ENCODE measurements at places on chromosomes 1 and 21.

DNA sequence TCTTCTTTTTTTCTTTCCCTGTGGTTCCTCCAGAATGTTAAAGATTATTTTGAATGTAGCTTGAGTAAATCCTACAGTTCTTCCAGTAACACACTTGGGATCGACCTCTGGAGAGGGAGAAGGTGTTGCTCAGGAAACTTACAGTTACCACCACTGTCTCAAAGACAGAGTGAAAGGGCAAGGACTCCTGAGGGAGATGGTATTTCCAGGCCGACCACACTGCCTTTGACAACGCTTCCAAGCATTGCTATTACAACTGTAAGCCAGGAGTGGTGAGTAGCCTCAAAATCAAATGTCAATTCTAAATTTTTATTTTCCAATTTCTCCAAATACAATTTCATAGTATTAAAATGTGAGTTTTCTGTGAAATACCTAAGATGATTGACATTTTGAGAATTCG, 125.9 kb downstream of the PDE4B start:
- DNase-seq = no peak

- DNase-seq = peak; percentile 10
Observed at GRCh38 chr1:61004262-61005003, 77.9 kb upstream of the NFIA start.

DNA sequence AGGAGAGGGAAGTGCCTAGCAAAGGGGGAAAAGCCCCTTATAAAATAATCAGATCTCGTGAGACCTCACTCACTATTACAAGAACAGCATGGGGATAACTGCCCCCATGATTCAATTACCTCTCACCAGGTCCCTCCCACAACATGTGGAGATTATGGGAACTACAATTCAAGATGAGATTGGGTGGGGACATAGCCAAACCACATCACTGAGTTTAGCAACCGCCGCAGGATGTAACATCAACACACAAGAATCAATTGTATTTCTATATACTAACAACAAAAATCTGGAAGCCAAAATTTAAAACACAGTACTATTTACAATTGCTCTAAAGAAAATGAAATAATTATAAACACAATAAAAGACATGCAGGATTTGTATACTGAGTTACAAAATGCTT, 21.9 kb downstream of the DIRAS3 start:
- DNase-seq = no peak

- DNase-seq = no peak
Observed at GRCh38 chr1:183284086-183284485, 98.0 kb downstream of the LAMC2 start.

DNA sequence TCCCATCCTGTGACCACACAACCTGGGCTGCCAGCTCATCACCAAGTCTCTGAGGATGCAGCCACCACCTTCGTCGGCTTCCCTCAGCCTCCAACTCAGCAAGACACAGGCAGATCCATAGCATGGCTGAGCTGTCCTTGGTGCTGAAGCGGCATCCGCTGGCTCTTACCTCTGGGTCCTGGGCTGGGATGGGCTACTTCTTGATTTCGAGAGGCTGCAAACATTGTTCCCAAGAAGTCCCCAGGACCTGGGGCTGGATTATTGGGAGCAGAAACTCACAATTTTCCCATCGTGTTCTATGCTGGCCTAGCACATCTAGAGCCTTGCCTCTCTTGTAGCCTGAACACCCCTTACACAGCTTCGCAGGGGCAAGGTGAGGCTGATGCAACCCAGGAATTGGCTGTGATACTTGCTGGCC, 24.9 kb upstream of the C1QA start:
- peak; percentile 76 for DNase-seq
